Activated CD4-positive, alpha-beta T cell treated with anti-CD3 and anti-CD28 coated beads, Interleukin-2, amount 10 ng/mL, durations not matched to agents 7 days and 5 days (primary cell): ENCODE measurements at places on chromosomes 11 and 22.

DNA sequence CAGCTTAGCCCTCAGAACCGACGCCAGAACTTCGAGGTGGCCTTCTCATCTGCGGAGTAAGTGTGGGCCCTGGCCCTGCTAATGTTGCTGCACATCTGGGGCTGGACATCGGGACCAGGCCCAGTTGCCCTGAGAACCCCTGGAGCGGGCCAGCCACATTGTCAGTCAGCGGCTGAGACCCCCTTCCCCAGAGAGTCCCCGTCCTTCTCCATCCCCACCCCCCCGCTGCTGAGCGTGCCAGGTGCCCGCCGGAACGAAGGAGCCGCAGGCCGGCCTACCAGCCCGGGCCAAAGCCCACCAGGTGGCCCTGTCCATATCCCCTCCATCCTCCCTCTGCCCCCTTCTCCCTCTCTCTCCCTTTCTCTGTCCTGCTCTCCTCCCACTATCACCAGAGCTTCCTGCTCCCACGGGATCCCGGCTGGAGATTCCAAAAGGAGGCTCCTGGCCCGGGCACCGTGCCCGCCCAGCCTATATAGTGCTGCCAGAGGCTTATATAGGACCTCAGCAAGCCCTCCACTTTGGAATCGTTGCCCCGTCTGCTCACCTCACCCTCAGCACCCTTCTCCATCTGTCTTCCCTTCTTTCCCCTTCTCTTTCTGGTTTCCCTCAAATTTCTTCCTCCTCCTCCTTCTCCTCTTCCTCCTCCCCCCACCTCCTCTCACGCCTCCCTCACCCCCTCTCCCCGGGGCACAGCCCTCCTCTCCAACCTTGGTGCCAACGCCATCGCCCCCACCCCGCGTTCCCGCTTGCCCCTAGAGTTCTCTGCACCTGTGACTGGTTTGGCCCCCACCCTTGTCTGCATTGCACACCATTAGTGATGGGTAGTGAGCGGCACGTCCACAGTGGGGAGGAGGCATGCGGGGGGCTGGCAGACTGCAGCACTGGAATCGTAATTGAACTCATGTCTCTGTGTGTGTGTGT is 7.3 kb downstream of the SELENOM start:
- H3K27me3 ChIP-seq, result no peaks in the 10 kb centered on the region
- no peaks in the 10 kb centered on the region for H3K4me1 ChIP-seq
- DNase-seq, result no peak
- no peak overlapping the region for H3K4me3 ChIP-seq
- H3K36me3 ChIP-seq, result peaks cover 12% of the 10 kb centered on the region

DNA sequence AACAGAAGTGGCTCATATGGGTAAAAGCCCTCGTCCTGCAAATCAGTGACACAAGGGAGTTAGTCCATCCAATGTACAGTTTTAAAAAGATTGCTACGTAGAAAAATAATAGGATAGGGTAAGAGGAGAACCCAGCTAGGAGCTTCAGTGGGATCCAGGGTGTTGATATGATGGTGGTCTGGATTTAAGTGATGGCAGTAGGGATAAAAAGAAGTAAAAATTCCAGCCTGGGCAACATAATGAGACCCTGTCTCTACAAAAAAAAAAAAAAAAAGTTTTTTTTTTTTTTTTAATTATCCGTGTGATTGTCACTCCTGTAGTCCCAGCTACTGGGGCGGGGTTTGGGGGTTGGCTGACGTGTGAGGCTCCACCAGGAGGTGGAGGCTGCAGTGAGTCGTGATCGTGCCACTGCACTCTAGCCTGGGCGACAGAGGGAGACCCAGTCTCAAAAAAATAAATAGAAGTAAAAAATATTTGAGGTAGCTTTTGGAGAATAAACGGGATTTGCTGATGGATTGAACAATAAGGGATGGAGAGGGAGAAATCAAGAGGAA is 7.0 kb upstream of the L3MBTL2 start:
- peak overlapping the region; percentile 81 for H3K4me3 ChIP-seq
- H3K27ac ChIP-seq, result peak overlapping the region; percentile 55
- H3K4me1 ChIP-seq, result peaks cover 9% of the 10 kb centered on the region
- H3K36me3 ChIP-seq, result no peaks in the 10 kb centered on the region

GRCh38 chr11:73467505-73467904 is 91.3 kb downstream of the RELT start:
- no peak overlapping the region for H3K27ac ChIP-seq
- no peak for DNase-seq
- H3K36me3 ChIP-seq, result peaks cover 7% of the 10 kb centered on the region
- no peaks in the 10 kb centered on the region for H3K27me3 ChIP-seq

- DNase-seq, result no peak
- no peak overlapping the region for H3K27ac ChIP-seq
- H3K4me1 ChIP-seq, result peaks cover 9% of the 10 kb centered on the region
- peaks cover 55% of the 10 kb centered on the region for H3K27me3 ChIP-seq
These were observed 2.4 kb downstream of the LMO1 start for GRCh38 chr11:8261291-8261690.

- H3K4me3 ChIP-seq, result no peak overlapping the region
- H3K36me3 ChIP-seq, result no peaks in the 10 kb centered on the region
- peaks cover 9% of the 10 kb centered on the region for H3K27me3 ChIP-seq
- no peak for DNase-seq
- H3K4me1 ChIP-seq, result no peaks in the 10 kb centered on the region
These were observed 6.6 kb upstream of the OR2D2 start for GRCh38 chr11:6898911-6899310.

DNA sequence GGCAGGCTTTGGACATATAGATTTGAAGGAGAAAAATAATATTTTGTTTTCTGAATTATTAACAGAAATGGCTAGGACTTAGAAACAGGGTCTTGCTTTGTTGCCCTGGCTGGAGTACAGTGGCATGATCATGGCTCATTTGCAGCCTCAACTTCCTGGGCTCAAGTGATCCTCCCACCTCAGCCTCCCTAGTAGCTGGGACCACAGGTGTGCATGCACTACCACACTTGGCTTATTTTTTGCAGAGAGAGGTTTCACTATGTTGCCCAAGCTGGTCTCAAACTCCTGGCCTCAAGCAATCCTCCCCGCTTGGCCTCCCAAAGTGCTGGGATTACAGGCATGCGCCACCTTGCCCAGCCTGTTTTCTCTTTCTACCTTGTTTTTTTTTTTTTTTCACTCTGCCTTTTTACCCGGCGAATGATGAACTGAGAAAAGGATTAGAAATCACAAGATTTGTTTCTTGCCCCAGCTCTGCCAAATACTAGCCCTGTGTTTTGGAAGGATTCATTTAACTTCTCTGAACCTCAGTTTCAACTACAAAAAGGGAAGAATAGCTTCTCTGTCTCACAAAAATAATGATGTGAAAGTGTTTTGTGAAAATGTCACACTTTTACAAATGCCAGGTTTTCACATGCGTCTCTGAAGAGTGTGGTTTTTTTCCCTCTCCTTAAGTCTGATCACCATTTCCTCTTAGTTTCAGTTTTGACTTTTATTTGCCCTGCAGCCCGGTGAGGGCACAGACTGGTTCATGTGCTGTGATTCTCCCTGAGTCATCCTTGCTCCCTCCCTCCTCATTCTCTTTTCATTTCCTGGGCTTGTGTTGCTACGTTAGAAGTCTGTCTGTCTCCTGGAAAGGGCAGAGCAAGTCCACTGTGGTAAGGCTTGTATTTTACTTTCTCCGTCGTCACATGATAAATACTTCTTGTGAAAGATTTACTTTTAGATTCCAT is 67.7 kb downstream of the BCL2L13 start:
- H3K4me1 ChIP-seq, result peaks cover 17% of the 10 kb centered on the region
- H3K36me3 ChIP-seq, result peaks cover 8% of the 10 kb centered on the region
- peak; percentile 61 for DNase-seq

DNA sequence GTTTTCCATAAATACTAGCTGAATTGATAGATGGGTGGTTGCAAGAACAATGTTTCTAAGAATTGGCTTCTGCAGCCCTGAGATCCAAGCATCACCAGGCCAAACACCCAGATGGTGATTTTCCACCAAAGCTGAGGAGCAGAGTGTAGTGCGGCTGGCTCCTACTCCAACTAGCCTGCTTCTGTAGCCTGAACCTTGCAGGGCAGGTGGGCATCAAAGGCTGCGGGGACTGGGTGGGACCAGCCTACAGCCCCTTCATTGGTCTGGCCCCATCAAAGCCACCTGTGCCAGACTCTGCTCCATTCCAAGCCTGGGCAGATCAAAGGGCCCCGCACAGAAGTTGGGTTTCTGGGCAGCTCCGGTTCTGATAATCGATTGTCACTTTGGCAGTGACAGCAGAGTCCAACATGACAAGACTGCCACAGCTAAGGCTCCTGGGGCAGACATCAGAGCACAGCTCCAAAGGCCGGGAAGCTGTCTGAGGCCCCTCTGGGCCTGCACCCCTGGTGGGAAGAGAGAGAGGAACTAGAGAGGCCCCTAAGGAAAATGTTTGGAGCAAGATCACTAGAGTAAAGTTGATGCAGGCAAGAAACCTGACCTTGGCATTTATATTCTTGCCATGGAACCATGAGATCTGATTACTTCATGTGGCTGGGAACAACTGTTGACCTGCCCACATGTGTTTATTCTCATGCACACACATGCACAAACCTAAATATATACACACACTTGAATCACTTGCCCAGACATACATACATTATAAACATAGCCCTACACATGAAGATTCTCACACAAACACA is 582.9 kb downstream of the INSC start:
- H3K4me3 ChIP-seq, result no peak overlapping the region
- no peak overlapping the region for H3K27ac ChIP-seq
- no peak for DNase-seq

DNA sequence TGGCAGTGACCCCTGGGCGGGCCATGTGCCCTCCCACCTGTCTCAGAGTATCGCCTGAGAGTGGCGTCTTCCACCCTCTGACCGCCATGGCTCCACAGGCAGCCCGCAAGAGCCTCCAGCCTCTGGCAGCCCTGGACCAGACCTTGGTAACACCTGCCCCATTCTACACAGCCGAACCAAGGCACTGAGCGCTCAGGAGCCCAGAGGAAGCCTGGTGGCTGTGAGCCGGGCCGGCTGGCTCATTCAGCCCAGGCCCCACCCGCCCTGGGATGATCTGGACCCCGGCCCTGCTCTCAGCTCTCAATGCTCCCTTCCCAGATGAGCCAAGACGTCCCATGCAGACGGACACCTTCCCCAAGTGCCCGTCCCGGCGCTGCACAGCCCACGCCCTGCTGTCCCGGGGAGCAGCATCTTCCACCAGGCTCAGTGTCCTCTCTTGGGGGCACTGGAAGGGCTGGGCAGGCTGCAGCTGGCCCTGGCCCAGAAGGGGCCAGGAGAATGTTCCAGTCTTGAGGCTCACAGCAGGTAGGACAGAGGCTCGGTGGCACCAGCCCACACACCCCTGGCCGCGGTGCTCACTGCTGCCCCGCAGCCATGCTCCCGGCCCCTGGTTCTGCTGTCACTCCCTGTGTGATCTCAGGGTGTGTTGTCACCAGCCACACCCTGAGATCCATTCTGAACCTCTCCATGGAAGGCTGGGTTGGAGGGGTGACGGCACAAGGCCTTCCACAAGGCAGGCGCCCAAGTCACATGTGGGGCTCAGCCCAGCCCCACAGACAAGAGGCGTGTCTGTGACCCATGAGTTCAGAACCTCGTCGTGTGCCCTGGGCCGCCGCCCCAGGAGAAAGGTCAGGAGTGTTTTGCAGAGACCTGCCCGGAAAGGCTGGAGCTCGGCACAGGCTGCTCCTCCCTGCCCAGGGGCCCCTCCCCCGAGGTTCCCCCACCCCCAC is 24.2 kb upstream of the PPARA start:
- no peak overlapping the region for H3K4me3 ChIP-seq
- no peaks in the 10 kb centered on the region for H3K36me3 ChIP-seq
- no peak overlapping the region for H3K27ac ChIP-seq
- no peak for DNase-seq
- no peaks in the 10 kb centered on the region for H3K27me3 ChIP-seq

GRCh38 chr11:68022531-68022930 is 8.0 kb upstream of the NDUFS8 start:
- no peaks in the 10 kb centered on the region for H3K36me3 ChIP-seq
- H3K27ac ChIP-seq, result no peak overlapping the region
- no peaks in the 10 kb centered on the region for H3K27me3 ChIP-seq
- no peaks in the 10 kb centered on the region for H3K4me1 ChIP-seq
- no peak overlapping the region for H3K4me3 ChIP-seq

DNA sequence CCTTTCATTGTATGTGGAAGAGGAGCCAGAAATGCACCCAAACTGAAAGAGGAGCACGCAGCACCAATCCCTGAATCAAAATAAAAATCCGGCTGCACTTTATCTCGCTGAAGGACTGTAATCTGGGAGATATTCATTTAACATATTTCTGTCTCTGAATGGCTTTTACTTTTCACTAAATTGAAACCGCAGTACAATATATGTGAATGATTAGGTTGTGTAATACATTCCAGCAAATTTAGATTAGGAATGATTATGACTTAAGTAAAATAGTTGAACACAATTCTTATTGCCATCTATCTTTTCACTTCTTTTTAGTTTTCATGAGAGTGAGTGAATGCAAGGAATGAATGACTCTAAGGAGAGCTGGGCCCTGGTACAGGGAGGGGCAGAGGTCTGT is 232.1 kb downstream of the ST3GAL4 start:
- DNase-seq, result no peak
- H3K36me3 ChIP-seq, result no peaks in the 10 kb centered on the region
- no peak overlapping the region for H3K27ac ChIP-seq
- no peaks in the 10 kb centered on the region for H3K27me3 ChIP-seq
- H3K4me1 ChIP-seq, result no peaks in the 10 kb centered on the region

DNA sequence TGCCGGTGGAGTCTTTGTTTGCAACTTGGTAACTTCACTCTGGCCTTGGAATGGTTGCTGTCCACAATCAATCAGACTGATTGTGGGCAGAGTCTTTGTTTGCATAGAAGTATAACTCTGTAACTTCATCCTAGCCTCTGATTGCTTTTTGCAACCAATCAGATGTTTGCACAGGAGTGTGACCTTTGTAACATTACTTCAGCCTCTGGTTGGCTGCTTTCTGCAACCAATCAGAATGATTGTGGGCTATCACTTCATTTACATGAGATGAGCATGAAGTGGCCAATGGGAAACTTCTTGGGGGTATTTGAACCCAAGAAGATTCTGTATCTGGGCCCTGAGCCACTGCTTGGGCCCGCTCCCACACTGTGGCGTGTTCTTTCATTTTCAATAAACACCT is 79.6 kb upstream of the CLDN5 start:
- no peak for DNase-seq
- H3K27me3 ChIP-seq, result no peaks in the 10 kb centered on the region
- H3K4me1 ChIP-seq, result peaks cover 59% of the 10 kb centered on the region
- H3K27ac ChIP-seq, result no peak overlapping the region
- no peak overlapping the region for H3K4me3 ChIP-seq

DNA sequence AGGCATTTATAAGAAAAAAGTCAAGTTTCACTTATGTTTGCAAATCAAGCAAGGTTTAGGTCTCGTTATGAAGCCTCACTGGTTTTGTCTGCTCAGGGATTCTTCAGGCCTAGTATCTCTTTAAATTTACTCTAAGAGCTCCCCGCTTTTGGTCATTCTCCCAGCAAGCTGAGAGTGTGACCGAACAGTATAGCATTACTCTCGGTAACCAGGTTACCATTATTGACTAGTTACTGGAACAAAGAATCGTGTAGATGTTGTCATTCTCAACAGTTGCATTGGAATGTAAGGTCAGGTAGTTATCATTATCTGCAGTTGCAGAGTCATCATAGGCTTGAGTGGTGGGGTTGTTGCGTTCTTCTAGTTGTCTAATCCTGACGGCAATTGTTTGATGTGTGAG is 9.8 kb upstream of the USP2 start:
- no peaks in the 10 kb centered on the region for H3K36me3 ChIP-seq
- H3K4me3 ChIP-seq, result no peak overlapping the region
- H3K27me3 ChIP-seq, result peaks cover 20% of the 10 kb centered on the region
- H3K4me1 ChIP-seq, result no peaks in the 10 kb centered on the region
- no peak for DNase-seq
